NCI-H1048 (cell line): ENCODE measurements at places on chromosomes 5 and 9.
A peak's percentile ranks its signal among the peaks of the same experiment; 100 is the strongest.

DNA sequence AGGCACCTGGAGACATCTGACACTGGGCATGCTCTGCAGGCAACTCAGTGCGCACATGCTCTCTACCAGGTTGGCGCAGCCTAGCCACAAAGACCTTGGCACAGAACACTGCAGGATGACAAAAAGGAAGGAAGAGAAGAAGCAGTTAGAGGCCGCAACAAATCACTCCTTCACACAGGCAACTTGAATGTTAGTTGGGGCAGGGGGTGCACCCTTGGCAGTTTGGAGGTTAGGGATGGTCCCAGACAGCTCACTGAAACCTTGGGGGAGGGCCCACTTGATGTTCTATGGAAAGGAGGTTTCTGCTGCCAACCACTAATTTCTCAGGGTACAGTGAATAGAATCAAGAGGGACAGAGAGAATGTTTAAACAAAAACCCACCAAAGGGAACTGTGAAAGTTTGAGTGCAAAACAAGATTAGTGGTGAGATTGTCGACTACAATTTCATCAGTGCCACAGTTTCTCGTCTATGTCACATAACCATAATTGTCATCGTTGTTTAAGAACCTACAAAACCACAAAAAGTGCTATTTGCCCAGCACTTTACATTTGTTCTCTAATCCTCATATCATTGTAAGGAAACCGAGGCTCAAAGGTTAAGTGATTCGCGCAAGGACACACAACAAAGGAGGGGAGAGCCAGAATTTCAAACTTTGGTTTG, 48.7 kb downstream of the FBXW11 start:
- DNase-seq, result no peak

- no peak for DNase-seq
These were observed 303.9 kb downstream of the TENT4A start for GRCh38 chr5:7016999-7017747.

- no peak for DNase-seq
These were observed 95.4 kb downstream of the MACROH2A1 start for GRCh38 chr5:135303582-135304173.

GRCh38 chr9:120151806-120152205, 428.2 kb downstream of the CDK5RAP2 start:
- no peak for DNase-seq

DNA sequence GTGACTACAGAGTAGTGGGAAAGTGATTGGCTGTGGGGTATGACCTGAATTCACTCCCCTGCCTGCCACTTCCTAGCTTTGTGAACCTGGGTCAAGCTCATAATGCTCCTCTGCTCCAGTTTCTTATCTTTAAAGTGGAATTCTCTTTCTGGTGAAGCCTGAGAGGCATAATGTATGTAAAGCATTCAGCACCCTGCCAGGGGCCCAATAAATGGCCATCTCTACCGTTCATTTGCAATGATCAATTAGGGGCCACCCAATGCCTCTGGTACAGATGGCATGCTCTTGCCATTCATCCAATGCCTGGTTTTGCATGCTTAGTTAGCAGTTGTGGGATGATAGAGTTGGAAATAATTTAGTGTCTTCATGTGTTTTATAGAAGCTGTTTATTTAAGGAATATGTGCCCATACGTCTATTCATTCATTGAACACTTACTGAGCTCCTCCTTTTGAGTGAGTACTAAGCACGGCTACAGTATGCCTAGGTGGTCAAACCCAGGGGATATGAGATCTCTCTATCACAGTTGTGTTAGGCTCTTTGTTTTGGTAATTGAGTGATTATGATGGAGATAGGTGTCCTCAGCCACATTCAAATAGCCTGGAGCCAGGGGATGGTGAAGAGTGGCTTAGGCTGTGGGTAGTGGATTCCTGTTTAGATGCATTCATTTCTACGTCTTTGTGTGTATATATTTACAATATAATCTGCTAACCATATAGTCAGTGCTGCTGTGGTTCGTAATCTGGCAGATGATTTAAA, 15.3 kb downstream of the ZNF462 start:
- DNase-seq, result no peak

DNA sequence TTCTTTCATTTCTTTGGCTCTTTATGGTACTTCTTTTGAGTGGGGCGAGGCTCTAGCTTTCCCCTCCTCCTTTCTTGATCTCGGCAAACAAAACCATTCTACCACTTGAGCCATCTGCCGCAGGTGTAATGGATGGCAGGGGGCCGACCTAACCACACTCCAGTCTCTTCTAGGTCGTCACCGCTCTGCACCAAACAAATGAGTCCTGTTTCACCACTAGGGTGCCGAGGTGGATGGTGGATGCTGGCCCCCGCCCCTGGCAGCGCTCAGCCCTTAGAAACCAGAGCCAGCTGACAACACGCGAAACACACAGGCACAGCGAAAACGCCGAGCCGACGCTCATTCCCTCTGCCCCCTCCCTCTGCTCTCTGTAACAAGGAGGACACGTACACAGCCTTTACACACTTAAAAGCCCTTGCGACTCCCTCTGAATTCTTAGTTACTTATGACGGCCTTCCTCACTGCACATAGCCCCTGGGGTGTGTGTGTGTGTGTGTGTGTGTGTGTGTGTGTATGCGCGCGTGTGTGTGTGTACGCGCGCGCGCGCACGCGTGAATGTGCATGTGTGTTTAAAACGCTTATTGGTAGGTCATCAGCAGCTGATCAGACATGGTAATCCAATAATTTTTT, 199.4 kb downstream of the MEF2C start:
- DNase-seq, result peak; percentile 54

DNA sequence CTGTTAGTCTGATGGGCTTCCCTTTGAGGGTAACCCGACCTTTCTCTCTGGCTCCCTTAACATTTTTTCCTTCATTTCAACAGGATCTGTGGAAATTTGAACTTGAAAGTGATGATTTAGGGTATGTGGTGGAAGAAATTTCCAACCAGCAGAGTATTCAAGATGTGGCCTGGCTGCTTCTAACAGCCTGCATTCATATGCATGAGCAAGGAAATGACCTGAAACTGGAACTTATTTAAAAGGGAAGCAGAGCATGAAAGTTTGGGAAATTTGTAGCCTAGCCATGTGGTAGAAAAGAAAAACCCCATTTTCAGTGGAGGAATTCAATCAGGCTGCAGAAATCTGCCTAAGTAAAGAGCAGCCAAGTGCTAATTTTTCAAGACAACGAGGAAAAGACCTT, 41.7 kb downstream of the UNC13B start:
- no peak for DNase-seq

DNA sequence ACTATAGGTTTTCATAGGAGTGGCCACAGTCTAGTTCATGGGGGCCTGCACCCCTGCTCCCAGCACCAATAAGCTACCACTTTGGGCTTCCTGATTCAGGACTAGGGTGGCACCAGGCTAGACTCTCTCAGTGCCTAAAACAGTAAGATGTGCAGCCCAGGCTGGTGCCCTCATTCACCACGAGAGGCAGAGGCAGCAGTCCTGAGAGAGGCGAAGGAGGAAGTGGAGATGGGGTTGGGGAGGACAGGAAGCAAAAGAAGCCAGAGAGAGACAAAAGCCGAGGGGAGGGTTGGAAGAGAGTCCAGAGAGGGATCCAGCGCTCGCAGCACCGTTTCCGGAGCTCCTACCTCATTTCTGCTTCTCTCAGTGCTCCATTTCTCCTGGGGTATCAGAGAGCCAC, 180.9 kb downstream of the MED10 start:
- no peak for DNase-seq

GRCh38 chr9:81964218-81965171, 21.2 kb downstream of the SPATA31D3 start:
- DNase-seq, result no peak

DNA sequence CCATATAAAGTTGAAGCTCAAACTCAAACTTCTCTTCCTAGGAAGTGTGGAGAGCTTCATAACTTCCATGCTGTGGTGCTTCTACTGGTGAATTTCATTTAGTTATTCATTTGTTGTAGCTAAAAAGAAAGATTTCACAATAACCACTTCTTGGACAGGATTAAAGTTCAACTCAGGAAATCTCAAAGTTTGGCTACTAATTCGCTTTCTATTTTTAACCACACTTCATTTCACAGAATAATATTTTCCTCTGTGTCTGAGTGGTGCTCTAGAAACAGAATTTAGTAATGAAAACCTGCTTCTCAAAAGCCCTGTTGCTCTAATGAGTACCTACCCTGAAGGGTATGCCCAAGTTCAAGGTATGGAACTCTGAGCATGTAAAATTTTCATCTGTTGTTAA, 73.9 kb downstream of the ACTBL2 start:
- no peak for DNase-seq

GRCh38 chr9:127066060-127066850, 56.2 kb downstream of the ANGPTL2 start:
- DNase-seq, result no peak

DNA sequence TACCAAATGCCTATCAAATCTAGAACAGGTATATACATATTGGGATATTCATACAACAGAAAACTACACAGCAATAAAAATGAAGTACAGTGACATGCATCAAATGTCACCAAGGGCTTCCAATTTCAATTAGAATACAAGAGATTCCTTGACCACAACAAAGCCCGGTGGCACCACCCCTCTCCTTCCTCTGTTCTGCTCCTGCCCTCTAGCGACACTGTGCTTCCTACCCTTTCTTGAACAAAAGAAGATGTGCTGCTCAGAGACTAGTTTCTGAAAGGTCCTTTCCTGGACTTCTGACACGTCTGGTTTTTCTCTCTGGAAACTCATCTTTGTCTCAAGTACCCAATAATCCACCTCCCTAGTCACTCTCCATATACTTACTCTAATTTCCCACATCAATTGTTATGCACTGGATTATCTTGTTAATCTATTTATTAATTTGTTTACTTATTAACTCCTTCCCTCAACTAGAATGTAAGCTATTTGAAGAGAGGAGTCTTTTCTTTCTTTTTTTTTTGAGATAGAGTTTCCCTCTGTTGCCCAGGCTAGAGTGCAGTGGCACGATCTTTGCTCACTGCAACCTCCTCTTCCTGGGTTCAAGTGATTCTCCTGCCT, 70.4 kb upstream of the CTSV start:
- no peak for DNase-seq

DNA sequence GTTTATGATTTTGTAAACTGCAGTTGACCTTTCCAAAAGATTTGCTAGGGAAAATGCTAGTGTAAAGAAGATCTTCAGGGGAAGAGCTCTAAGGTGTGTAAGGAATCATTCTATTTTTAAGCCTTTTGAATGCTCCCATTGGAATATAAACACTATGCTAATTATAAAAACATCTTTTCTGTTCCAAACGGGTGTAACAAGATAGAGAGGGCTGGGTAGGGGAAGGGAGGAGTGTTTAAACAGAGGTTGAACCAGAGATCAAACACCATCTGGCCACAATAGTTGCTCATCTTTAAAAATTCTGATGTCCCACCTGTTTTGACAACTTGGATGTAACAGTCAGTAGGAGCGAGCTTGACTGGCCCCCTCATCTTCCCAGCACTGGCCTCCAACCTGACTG, 38.4 kb downstream of the ZNF618 start:
- no peak for DNase-seq

GRCh38 chr5:145008876-145009530, 826.1 kb downstream of the PRELID2 start:
- DNase-seq, result no peak

- DNase-seq, result no peak
These were observed 43.6 kb upstream of the CLK4 start for GRCh38 chr5:178670351-178670885.

DNA sequence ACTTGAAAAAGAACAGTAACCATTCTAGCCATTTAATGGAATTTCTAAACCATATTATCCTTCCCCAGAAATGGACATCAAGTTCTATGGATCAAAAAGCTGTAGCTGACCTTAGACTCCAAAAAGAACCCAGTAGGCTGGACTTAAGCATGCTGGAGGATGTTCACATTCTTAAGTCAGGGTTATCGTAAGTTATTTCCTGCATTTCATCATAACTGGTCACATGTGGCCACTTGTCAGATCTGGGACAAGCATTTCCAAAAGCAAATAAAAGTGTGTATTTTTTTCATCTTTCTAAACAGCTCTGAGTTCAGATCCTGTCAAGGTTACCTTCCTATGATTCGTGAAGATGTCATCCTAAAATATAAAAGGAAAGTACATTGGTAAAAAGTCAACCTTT, 274.5 kb upstream of the PTGER4 start:
- DNase-seq, result no peak

DNA sequence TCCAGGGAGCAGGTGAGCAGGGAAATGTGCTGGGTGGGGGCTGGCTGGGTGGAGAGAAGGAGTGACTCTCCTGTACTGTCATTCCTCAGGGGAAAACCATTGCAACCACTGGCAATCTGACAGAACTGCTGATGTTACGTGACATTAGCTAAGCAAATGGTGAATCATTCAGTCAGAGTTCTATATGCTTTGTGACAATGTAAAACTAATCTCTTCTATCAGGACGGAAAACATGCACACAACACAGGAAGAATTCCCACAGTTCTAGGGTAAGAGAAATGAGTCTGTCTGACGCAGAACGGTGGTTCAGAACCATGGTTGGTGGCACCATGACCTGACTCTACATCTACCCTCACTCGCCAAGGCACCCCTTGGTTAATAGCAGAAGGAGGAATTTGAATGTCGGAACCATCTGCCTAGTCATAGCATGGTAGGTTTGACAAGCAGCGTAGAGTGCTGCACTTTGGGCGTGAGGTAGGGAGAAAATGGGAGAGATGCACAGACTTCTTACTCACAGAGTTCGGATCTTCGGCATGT, 243.6 kb upstream of the PANK3 start:
- DNase-seq, result no peak

- DNase-seq, result no peak
These were observed 416.5 kb downstream of the MLLT3 start for GRCh38 chr9:20205821-20206220.

DNA sequence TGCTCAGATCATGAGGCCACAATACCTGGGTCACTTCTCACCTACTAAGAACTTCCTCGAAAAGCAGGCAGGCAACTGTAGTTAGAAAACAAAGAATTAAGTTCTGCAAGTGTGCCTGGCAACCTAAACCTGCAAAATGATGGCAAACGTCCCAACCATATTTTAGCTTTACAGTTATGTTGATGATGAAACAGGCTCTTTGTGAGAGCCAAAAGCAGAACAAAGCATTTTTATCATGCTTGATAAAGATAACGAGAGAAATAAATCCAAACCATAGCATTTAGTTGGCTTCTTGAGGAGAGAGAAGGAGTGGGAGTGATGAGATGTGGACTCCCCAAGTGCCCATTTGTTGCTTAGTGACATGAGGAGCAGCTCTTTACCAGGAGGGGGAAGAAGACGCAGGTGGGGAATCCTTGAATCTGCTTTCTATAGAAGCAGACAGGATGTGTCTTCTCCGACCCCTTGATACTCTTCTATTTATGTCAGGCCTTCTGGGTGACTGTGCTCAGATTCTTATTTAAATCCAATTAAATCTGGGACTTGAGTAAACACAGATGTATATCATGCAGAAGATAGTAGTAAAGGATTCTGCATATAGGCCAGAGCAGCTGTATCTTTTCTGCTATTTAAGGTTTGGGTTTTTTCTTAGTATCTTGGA, 221.2 kb downstream of the TMEM167A start:
- no peak for DNase-seq

DNA sequence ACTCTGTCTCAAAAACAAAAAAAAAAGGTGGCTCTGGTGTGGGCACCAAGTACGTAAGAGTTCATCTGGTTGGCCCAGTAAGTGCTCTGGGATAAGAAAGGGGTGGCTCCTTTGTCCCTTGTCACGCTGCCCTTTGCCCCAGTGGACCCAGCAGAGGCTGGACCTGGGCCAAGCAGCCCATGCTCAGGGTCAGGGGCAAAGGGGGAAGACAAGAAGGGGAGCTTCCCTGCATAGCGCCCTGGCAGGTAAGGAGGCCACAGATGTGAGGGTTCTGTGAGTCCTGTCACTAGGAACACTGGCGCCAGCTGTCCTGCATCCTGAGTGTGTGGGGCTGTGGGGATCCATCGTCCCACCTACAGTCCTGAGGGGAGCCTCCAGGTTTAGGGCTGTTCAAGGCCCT, 65.3 kb downstream of the GADD45G start:
- no peak for DNase-seq

GRCh38 chr5:66343370-66344071, 199.4 kb downstream of the SREK1 start:
- DNase-seq, result no peak
